HFF-Myc (cell line): ENCODE measurements at places on chromosomes 4 and X.
A peak's percentile ranks its signal among the peaks of the same experiment; 100 is the strongest.

DNA sequence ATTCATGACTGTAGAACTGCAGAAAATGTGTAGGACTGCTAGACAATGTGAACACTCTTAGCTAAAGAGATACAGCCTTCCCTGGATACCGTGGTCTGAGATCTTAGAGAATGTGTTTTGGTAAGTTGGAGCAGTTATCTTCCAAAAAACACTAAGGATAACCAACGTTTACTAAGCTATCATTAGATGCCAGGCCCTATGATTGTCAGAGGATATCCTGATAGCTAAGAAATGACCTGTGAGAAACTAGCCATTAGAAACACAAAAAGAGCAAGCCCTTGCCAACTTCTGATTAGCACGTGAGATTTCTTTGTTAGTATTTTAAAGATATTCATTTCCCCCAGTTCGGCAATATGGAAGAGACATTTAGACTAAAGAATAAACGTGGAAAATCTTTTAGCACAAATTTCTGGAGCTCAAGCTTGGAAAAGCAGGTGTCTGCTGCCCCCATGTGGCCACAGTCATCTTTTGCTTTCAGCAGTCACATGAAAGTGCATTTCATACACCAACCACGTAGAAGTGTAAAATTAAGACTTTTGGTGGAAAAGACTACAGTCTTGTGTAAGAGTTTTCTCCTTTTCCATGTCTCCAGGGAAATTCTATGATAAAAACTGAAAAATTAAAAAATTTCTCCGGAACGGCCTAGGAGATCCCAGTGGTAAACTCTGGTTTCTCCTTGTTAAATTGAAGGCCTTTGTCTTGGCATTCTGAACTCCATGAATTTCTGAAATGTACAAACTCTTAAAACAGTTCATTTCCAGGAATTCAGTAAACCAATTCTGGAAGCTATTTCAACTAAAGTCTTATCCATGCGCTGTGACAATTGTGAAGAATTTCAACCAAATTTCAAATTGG lies 136.4 kb downstream of the ZNF674 start:
- peak; percentile 29 for DNase-seq

DNA sequence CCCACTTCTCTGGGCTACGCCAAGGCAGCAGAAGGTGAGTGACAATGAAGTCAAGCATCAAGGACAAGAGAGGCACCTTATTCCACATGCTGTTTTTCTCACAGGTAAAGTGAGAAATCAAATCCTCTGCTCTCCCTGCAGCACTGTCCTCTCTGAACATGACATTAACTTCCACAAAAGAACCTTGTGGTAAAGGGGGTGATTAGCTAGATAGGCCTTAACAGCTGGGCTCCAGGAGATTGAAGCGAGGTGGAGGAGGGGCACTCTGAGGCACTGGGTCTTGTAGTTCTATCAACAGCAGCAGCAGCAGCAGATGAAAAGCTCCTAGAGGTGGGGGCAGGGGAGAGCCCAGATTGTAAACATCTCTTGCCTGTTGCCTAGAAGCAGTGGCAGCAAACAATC lies 96.8 kb upstream of the CXXC4 start:
- DNase-seq = no peak

- no peak for DNase-seq
These were observed 409 bp downstream of the UGDH start for GRCh38 chr4:39526765-39527295.

DNA sequence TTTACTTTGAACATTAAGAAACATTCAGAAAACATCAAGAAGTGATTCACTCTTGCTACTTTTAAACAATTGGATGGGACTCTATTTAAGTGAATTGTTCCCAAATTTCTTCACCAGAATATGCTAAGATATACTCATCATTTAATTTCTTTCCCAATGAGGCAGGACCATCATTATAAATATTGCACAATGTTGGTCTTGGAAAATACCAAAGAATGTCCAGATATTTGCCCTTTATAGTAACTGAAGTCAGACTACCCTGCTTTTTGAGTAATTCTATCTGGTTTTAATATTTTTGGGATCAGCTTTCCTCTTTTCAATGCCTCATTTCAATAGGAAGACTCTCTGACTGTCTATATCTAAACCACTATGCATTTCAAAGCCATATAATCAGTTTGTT lies 129.4 kb upstream of the TENM3 start:
- no peak for DNase-seq

GRCh38 chr4:2712261-2712842 lies 43.8 kb downstream of the TNIP2 start:
- no peak for DNase-seq

GRCh38 chr4:76821641-76822040 lies 76.3 kb downstream of the SOWAHB start:
- DNase-seq = no peak

GRCh38 chrX:113289503-113289902 lies 448.9 kb upstream of the AMOT start:
- no peak for DNase-seq

- no peak for DNase-seq
These were observed 55.9 kb downstream of the STOX2 start for GRCh38 chr4:183960962-183961541.

GRCh38 chr4:121952290-121952689 lies 430 bp upstream of the TRPC3 start:
- DNase-seq = no peak

DNA sequence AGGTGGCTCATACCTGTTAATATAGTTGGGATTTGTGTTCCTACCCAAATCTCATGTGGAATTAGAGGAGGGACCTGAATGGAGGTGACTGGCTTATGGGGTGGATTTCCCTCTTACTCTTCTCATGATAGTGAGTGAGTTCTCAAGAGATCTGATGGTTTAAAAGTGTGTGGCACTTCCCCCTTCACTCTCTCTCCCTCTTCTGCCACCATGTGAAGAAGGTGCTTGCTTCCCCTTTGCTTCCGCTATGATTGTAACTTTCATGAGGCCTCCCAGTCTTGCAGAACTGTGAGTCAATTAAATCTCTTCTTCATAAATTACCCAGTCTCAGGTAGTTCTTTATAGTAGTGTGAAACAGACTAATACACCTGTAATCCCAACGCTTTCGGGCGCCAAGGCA lies 28.3 kb upstream of the WDR19 start:
- no peak for DNase-seq

GRCh38 chr4:40196724-40197281 lies at the start of gene RHOH:
TSS of gene RHOH (plus strand) at chr4:40197031. CDS start at chr4:40243387, 46,356 bp downstream.
- no peak for DNase-seq

DNA sequence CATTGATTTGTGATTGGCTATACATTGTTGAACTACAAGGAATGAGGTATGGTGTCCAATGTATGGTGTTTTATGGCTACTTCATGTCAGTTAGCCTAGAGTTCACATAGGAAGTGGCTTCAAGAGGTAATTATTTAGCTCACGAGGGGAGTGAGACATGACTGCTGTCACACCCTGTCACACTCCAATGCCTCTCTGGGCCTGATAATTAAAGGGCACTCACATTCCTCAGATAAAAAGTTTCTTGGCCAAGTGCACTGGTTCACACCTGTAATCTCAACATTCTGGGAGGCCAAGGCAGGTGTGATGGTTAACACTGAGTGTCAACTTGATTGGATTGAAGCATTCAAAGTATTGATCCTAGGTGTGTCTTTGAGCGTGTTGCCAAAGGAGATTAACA lies 65.0 kb upstream of the DDX60 start:
- DNase-seq = no peak

GRCh38 chrX:33252306-33252825 lies 41.0 kb upstream of the DMD start:
- DNase-seq = no peak

GRCh38 chrX:123320622-123321021 lies 136.5 kb downstream of the GRIA3 start:
- no peak for DNase-seq

DNA sequence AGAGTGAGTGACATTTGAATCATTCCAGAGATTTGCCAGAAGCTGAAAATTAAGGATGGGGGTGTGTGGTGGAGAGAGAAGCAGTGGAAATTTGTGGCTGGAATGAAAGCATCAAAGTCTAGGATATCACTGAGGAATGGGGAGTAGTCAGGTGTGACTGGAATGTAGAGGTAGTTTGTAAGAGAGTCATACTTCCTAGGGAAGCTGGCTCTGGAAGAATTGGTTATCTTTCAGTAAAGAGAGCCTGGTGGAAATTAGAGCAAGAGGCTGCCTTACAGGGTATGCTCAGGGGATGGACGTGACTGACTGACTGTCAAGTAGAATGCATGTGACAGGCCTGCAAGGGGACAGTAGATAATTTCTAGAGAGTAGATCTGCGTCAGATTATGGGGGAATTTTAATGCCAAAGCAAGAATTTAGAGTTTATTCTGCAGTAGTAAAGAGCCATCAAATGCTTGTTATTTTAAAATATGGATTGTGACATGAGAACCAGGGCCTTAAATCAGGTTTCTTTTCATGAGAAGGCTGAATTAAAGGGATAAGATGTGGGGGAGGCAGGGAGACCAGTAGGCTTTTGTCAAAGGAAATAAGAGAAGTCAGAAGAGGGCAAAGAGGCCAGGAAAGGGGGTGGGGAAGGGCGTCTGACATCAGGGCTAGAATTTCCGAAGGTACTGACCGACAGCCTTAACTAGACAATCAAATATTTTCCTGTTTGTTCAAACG lies 109.9 kb downstream of the AFF1 start:
- DNase-seq = no peak

GRCh38 chr4:21697583-21697982 lies 251.0 kb downstream of the KCNIP4 start:
- DNase-seq = no peak

GRCh38 chr4:134708026-134708425 lies 506.4 kb upstream of the PABPC4L start:
- no peak for DNase-seq

DNA sequence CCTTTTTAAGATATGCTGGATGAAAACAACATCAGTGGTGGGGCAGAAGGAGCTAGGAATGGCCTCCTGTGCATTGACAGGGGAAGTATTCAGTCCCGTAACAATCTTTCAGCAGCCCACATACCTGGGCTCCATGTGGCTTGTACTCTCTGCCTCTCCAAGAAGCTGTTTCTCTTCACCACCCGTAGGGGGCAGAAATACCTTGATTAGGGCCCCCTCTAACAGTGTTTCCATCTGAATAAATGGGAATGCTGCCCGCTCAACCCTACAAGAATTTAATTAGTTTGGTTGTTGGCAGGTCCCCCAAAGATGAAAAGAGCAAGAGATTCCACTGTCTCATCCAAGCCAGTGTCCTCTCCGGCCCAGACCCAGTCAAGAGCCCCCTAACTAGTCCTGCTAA lies 155.2 kb downstream of the SMIM20 start:
- DNase-seq = no peak

DNA sequence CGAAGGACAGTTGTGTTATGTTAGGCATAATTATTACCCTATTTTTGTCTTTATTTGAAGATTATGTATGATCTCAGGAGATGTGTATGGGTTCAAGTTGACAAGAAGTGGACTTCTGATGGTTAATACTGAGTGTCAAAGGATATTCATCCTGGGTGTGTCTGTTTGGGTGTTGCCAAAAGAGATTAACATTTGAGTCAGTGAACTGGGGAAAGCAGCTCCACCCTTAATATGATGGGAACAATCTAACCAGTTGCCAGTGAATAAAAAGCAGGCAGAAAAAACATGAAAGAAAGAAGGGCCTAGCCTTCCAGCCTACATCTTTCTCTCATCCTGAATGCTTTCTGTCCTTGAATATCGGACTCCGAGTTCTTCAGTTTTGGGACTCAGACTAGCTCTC lies 332.6 kb downstream of the DTHD1 start:
- DNase-seq = no peak

DNA sequence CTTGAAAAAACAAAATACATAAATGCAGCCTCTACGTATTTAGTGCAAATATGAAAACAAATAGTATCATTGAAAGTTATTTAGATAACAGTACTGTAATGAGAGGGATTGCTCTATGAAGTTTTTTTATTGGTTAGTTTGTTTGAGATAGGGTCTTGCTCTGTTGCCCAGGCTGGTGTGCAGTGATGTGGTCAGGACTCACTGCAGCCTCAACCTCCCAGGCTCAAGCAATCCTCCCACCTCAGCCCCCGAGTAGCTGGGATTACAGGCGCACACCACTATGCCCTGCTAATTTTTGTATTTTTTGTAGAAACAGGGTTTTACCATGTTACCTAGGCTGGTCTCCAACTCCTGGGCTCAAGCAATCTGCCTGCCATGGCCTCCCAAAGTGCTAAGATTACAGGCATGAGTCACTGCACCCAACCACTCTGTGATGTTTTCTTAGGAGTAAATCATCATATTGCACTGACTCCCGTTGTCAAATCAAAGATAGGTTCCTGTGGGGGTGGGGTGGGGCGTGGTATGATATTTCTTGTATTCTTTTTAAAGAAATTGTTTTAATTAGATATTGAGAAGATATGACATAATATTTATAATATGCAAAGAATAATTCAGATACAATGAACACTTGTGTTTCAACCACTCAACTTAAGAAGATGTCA lies 75.8 kb downstream of the ATG4A start:
- no peak for DNase-seq

DNA sequence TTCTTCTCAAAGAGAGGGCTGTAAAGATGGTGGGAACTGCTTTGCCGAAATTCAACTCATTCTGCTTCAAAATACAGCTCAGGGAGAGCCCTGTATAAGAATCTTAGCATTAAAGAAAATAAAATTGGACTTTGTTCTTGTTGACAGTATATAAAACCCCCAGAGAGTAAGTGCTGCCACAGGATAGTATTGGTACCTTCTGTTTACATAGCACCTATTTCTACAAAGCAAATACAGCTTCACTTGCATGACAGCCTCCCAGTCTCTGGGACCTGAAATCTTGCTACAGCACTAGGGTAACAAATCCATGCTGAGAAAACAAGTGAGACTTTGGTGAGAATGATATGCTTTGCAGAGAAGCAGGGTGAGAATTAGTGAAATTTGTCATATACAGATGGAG lies 428.6 kb downstream of the ADGRL3 start:
- DNase-seq = no peak

- DNase-seq = peak; percentile 83
These were observed 30.4 kb downstream of the ADH7 start for GRCh38 chr4:99404595-99405287.

GRCh38 chrX:137041329-137041728 lies 7.5 kb upstream of the GPR101 start:
- DNase-seq = no peak

GRCh38 chrX:139890991-139891700 lies 41.7 kb downstream of the ATP11C start:
- no peak for DNase-seq

DNA sequence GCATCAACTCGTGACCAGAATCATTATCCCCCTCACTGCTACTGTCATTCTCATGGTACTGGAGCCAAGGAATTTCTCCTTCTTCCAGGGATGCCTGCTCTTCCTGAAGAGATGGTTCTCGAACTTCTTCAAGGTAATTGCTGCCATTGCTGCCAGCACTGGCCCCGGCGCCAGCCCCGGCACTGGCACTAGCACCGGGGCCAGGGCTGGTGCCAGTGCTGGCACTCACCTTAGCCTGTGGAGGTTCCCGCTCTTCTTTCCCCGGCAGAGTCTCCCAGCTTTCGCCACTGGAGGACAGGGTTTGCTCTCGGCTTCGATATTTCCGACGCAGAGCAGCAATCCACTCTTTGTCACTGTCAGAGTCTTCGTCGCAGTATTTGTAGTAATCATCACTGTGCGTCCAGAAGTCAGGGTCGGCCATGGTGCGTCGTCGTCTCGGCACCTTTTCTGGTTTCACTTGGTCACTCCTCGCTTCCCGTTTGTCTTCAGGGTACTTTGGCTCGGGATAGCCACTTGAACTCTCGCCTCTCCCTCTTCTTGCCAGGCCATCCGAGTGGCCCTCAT lies 3.4 kb downstream of the PJA1 start:
- DNase-seq = no peak
